ENCODE measurements at places on chromosomes 16 and 17.

GRCh38 chr16:67050796-67051195 lies 21.8 kb downstream of the CBFB start:
- no peak for DNase-seq

- DNase-seq = peak; percentile 18
These were observed 16.7 kb downstream of the HSD11B2 start for GRCh38 chr16:67447508-67448076.

DNA sequence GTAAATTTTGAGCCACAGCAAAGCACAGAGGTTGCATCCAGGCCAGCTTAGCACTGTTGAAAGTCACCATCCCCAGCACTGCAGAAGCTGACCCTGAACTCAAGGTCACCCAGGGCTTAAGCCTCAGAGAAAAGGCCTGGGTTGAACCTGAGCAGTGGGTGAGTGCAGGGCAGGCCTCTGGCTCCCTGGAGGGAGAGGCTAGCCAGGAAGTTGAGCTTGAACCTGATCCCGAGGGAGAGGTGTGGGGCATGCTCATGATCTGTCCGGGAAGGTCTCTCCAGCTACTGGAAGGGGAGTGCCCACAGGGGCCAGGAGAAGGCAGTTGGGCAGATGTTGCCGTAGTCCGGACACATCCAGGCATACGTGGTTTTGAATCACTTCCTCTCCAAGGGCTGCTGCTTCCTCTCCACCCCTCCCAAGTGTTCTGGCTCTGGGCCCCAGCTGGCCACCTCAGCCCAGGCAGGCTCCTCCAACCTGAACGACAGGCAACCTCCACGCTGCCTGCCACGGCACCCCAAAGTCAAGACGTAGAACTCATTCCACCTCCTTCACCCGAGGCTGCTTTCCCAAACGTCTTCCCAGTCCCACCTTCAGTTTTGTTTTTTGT lies 18.4 kb downstream of the CARHSP1 start:
- no peak for DNase-seq

GRCh38 chr16:85611444-85612190 lies 1.5 kb upstream of the GSE1 start:
- DNase-seq = peak; percentile 20

DNA sequence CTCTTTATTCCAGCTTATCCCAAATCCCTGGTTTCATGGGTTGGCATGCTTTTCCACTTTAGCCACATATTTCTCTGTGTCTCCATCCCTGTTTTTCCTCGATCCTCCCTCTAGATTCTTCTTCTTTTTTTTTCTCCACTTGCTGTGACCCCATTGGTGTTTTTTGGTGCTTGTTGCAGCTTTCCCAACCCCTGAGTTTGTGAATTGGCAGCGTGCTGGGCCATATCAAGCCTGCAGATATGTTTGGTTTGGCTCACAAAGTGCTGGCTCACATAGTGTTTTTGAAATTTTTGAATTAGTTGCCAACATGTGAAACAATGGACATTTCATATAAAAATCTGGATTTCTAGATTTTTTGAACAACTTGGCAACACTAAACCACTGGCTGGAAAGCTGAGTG lies 8.8 kb downstream of the GPR139 start:
- no peak for DNase-seq

- no peak for DNase-seq
These were observed 21.0 kb downstream of the SDK2 start for GRCh38 chr17:73623247-73623646.

GRCh38 chr16:3192476-3193019 lies 4.5 kb downstream of the OR1F1 start:
- no peak for DNase-seq

- DNase-seq = no peak
These were observed 17.9 kb downstream of the UTP4 start for GRCh38 chr16:69150146-69150865.

DNA sequence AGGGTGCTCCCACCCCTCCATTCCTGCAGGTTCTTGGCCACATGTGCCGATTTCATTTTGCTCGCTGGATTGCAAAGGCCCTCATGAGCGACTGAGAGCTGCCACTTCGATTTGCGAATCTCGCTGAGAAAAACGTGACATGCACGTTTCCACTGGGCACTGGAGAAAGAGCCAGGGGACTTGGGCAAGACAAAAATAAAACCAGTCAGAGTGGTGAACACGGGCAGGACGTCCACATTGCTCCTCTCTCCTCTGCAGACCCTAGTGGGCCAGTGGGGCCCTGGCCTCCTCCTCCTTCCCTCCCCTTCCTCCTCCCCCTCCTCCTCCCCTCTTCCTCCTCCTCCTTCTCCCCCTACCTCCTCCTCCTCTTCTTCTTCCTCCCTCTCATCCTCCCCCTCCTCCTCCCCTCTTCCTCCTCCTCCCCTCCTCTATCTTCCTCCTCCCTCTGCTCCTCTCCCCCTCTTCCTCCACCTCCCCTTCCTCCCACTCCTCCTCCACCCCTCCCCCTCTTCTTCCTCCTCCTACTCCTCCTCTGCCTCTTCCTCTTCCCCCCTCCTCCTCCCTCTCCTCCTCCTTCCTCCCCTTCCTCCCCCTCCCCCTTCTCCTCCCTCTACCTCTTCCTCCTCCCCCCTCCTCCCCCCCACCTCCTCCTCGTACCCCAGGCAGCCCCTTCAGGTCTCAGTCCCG lies 28.1 kb upstream of the ENPP7 start:
- DNase-seq = no peak

GRCh38 chr16:83951544-83951943 lies 1.5 kb upstream of the OSGIN1 start:
- DNase-seq = no peak

DNA sequence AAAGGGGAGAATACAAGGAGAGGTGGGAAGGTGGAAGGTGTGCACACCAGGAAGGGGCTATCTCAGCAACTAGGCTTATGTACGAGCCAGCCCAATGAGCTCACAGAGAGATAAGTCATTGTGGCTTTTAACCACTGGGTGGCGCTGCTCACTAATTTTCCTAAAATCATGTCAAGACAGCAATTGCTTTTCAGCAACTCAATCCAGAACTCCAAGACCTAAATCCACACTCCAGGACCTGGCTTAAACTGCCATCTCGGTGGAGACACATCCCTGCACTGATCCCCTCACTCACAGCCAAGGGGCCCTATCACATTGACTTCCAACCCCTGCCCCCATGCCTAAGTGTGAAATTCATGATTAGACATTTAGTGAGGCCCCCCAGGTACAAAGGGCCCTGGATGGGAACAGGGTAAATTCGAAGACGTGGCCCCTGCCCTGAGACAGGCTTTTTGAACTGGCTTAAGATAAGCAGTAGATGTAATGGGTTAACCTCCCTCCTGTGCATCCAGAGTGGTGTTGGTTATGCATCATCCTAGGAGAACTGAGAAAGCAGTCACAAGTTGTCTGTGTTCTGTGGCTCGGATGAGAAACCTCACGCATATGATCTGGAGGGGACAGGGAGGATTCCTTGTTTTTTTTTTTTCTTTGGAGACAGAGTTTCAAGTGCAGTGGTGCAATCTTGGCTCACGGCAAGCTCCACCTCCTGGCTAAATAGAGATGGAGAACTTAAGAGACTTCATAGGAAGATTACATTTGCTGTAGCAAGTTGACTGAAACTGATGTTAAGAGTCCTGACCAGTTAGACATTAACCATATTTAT lies 11.5 kb downstream of the CCL16 start:
- DNase-seq = peak; percentile 37

Data from activated T-helper 1 cell treated with Interleukin-2 at 50 U/mL for 16 hours (primary cell).